ENCODE measurements at places on chromosomes 1 and 21.

- DNase-seq: no peak
Measured at GRCh38 chr1:160451119-160451858, 50.9 kb downstream of the VANGL2 start.

DNA sequence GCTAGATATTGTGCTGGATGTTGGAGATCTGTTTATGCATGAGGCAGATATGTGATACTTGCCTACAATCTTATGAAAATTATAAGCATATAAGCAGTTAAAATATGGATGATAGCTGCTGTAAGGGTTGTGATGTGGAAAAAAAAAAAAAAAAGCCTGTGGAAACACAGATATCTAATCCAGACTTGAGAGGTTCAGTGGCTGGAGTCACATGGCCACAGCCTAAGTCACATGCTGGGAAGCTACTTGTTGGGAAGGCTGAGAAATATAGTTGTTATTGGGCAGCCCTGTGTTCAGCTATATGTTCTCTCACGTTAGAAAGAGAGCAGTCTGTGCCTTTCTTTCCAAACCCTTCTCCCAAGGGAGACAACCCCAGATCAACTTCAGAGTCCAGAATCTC lies 15.1 kb downstream of the RAVER2 start:
- DNase-seq: no peak

GRCh38 chr1:246261639-246262038 lies 245.4 kb downstream of the SMYD3 start:
- DNase-seq: no peak

GRCh38 chr1:214927796-214928195 lies 154.7 kb upstream of the KCNK2 start:
- DNase-seq: no peak

DNA sequence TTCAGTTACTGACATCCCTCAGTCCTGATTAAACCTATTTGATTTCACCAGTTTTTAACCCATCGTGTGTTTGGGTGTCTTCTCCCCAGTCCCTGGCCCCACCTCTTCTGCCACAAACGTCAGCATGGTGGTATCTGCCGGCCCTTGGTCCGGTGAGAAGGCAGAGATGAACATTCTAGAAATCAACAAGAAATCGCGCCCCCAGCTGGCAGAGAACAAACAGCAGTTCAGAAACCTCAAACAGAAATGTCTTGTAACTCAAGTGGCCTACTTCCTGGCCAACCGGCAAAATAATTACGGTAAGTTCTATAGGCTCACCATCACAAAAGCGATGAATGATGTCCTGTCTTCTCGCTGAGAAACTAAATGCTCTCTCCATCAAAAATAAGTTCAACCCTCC lies 28.7 kb downstream of the NBPF3 start:
- no peak for DNase-seq
